ENCODE measurements at places on chromosomes 2 and 18.

DNA sequence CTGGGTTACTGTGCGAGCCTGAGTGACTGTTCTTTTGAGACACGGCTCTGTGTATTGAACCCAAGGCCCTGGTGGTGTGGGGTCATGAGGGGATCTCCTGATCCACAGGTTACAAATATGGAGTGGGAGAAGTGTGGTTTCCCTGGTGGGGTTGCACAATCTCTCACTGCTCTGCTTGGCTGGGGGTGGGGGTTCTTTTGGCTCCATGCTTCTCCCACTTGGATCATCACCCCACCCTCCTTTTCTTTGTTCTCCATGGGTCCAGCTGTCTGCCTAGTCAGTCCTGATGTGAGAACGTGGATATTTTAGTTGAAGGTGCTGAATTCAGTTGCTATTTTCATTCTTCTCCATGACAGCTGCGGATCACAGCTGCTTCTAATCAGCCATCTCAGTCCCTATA lies 37.8 kb downstream of the AGPS start:
- DNase-seq = peak; percentile 14

DNA sequence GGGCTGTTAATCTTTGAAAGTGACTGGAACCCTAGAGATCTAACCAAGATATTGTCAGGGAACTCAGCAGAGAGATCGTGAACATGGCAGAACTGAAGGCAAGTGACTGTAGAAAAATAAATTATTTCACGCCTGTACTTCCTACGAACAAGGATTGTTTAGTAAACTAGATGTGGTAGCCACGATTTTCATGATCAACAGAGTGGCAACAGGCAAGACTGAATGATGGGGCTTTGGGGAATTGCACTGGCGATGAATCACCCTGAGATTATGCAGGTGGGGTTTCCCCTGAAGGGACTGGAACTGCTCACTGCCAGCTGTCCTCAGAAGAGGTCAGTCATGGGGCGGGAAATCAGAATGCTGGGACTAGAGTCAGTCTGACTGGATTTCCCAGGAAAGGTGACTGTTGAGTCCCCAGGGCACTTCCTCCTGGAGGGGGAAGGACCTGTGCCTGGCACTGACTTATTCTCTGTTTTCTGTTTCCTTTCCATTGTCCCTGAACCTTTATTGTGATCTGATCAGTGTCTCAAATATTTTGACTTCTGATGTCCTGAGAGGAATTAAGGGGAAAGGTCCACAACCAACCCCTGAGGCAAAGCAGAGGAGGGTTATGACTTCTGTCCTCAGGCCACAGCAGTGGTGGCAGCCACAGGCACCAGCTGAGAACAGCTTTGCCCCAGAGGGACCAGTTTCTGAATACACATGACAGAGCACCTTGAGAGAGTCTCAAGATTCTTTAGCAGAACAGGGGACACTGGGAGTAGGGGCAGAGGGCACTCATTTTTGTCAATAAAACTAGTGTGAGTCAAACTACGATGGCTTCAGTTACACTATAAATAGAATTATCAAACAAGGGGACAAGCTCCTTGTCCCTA lies 70.0 kb downstream of the NAB1 start:
- no peak for DNase-seq

DNA sequence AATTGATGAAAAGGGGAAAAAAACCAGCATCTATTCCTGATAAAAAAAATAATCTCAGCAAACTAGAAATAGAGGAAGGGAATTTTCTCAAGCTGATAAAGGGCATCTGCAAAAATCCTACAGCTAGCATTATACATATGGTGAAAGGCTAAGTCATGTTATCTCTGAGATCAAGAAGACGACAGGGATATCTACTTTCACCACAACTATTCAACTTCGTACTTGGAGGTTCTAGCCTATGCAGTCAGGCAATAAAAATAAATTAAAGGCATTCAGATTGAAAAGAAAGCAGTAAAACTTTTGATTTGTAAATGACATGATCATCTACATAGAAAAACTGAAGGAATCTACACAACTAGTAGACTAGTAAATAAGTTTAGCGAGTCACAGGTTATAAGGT lies 58.2 kb downstream of the CAB39 start:
- DNase-seq = no peak

GRCh38 chr2:16148632-16149348 lies 208.4 kb downstream of the MYCN start:
- DNase-seq = no peak

- no peak for DNase-seq
Observed at GRCh38 chr18:47263430-47264307, 12.2 kb upstream of the SKOR2 start.

DNA sequence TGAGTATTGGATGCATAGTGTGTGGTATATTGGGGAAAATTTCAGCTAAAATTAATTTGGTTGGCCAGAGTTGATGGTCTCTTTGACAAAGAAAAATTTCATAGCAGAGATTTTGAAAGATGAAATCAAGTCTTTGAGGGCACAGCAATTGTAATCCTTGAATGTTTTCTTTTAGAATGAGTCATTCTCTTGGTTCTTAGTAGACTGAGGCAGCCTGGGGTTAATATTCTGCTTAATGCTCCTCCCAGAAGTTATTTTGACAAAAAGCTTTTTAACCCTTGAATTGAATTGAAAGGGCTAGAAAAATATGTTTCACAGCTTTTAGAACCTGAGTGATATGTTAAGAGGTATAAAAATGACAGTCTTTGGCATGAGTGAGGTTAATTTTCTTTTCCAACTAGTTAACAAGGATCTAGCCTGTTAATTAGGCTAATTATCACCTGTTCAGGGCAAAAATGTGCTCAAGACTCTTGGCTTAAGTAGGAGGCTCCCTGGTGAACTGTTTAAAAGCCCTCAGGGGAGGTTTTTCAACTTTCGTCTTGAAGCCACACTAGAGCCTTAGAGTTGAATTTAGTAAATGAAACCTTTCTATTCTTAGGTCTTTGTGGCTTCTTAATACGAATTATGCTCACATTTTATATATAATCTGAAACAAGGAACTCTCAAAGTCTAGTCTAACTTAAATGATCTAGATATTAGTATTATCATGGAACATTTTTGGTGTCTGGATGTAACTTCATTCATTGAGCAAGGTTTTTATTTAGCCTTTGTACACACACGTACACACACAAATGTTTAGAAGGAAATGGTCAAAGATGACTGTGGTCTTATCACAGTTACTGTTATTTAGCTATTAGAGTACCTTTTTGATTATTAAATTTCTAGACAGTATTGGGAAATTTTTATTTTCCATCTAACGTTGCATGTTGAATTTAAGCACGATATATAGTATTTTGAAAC lies 272.5 kb downstream of the ZNF407 start:
- no peak for DNase-seq

DNA sequence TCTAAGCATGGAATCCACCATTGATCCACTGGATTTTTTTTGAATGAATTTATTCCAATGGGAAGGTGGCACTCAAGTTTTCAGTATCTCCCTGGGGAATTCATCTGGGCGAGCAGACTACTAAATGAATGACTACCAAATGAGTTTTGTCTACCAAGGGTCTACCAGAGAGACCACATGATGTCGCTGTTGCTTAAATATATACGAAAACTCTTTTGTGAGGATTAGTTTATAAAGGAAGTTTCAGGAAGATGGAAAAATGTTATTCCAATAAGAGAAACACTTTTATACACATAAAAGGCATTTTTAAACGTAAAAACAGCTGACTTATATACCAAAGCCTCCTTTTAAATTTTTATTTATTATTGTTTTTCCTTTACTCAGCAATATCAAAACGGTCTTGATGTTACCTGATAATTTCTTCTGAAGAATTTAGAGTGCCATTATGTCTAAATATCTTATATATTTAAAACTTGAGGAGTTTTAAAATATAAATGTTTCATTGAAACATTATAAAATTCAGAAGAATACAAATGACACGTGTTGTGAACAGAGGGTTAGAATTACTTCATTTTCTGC lies 139.7 kb downstream of the HRH4 start:
- DNase-seq = peak; percentile 35

DNA sequence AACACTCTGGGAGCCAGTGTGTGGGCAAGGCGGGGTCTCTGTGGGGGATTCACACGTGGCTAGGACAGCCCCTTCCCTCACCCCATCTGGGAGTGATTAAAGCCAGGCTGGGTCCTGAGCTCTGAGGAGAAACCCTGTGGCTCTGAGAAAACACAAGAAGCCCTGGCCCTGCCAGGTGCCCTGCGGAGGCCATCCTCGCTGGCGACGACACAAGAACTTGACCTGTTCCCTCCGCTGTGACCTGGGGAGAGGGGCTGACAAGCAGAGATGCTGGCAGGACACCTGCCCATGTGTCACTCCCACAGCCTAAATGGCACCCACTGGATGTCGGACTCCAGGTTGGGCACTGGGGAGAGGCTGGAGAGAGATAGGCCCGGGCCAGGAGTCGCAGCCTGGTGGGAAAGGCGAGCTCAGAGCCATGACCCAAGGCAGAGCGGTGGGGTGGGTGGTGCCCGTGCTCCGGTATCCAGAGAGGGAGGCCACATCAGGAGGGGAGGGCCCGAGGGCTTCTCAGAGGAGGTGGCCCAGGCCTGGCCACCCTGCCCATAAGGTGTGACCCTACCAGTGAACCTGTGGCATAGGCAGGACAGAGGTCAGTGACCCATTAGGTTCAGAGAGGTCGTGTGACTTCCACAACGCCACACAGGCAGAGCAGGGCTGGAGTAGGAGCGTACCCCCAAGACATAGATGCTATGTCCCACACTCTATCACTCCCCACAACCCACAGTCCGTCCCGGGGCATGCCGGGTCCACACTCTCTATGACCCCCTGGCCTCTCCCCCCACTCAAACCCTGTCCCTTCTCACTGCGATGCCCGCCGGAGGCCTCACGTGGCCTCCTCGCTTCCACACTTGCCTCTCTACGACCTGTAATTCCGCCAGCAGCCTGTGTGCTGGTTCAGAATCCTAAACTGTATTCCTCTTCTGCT lies 59.4 kb upstream of the HPCAL1 start:
- no peak for DNase-seq

GRCh38 chr2:121287146-121287798 lies 2.3 kb upstream of the TFCP2L1 start:
- DNase-seq = no peak

- DNase-seq = no peak
Observed at GRCh38 chr2:144559681-144560080, 39.8 kb upstream of the ZEB2 start.

GRCh38 chr18:43486462-43486861 lies 209.2 kb upstream of the SYT4 start:
- DNase-seq = no peak

Measured in fibroblast of skin of left biceps (primary cell).